ENCODE measurements at places on chromosomes 13 and 19.

GRCh38 chr19:39304701-39305571 lies 8.7 kb downstream of the IFNL1 start:
- no peak for DNase-seq

- DNase-seq, result peak; percentile 50
These were observed 10.1 kb downstream of the OR1I1 start for GRCh38 chr19:15091918-15092753.

DNA sequence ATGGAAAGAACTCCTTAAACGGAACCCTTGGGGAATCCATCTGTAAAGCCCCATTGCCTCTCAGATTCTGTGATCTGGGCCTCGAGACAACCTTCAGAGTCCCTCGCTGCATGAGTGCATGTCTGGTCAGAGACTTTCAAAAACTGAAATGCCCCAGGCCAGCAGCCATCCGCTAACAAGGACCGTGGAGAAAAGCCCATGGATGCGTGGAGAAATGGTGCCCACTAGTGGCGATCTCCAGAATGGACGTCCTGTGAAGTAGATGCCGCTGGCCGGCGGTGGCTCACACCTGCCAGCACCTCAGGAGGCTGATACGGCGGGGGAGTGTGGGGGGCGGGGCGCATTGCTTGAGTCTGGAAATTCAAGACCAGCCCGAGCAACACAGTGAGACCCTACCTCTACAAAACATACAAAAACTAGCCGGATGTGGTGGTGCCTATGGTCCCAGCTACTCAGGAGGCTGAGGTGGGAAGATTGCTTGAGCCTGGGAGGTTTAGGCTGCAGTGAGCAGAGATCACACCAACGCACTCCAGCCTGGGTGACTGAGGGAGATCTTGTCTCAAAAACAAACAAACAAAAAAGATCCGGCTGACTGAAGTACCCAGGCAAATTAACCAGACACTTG lies 7.9 kb upstream of the CDC16 start:
- peak; percentile 80 for DNase-seq

DNA sequence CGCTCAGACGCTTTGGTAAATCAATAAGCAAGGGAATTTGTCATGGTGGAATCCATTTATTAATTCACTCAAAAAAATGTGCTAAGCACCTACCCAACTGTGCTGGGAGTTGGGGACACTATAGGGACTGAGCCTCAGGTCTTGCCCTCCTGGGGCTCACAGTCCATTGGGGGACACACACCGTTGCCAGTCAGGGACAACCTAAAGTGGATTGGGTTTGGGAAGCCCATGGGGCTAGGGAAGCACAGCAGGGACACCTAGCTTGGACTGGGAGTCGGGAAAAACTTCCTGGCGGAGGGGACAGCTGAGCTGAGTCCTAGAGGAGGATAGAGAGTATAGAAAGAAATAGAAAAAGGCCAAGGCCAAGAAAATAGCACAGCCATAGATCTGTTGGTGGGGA lies 8.5 kb downstream of the FOSB start:
- no peak for DNase-seq

DNA sequence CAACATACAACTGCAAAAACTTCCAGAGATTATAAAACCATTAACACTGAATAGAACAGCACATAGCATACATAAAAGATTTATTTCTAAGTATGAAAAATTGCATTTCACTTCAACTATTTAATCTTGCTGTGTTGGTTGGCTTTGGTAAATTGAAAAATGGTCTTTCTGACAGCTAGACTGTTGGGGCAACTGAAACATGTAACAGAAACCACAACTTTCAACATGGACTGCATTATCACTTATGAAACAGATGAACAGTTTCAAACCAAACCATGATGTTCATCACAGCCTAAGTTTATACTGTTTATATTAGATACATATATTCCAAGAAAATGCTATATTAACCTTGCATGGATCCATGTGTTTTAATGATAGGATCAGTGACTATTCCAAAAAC lies 324.1 kb upstream of the PCDH9 start:
- no peak for DNase-seq

- no peak for DNase-seq
These were observed 11.3 kb downstream of the ELAVL1 start for GRCh38 chr19:7994114-7994513.

Data from COR-L47 (cell line).